ENCODE measurements at places on chromosomes 2 and 18.

GRCh38 chr18:25518716-25519053, 166.7 kb upstream of the ZNF521 start:
- DNase-seq, result no peak

GRCh38 chr2:16271231-16271896, 331.0 kb downstream of the MYCN start:
- DNase-seq, result no peak

DNA sequence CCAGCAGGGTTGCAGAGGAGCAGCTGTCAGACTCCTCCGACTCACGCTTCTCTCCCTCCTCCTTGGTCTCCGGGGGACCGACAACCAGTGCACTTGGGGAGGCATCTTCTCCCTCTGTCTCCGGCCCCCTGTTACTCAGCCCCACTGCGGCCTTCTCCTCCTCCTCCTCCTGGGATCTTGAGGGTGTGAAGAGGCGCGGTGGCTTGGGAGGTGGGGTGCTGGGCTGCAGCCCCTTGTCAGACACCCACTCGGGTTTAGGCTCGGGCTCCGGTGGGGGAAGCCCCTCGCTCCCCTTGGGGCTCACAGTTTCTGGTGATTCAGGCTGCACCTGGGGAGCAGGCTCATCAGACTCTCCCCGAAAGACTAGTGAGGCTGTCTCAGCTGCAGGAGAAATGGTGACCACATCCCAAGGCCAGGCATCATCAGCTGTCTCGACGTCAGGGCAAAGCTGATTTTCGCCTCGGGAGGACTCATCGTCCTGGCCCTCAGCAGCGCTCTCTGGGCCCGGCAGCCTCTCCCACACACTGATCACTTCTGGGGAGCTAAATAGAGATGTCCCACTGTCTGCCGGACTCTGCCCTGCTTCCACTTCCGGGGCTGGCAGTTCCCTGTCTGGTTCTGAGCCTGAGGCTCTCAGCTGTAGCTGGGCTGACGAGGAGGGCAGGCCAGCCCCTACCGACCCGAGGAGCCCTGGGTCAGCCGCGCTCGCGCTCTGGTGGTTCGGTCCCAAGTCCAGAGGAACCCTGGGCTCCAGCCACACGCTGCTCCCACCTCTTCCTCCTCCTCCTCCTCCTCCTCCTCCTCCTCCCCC, 9.0 kb upstream of the SFXN5 start:
- DNase-seq, result no peak

DNA sequence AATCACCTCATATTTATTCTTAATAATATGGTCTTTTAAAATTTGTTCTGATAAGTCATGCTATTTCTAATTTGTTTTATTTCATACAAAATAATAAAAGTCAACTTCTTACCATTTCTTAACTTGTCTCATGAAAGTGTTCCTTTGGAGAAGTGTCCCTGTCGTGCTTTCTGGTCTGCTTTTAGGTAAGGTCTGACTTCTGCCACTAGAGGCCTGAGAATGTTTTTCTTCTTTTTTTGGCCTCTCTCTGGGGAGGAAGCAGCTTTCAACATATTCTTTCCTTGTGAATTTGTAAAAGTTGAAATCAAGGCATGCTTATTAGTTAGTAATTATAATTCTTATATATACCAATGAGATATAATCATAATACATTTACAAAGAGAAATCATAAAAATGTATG, 39.4 kb downstream of the MAP2 start:
- DNase-seq, result no peak

- DNase-seq, result no peak
Measured at GRCh38 chr2:101048756-101049155, 46.7 kb downstream of the RPL31 start.

GRCh38 chr18:63697097-63697660, 5.6 kb upstream of the SERPINB11 start:
- DNase-seq, result no peak

DNA sequence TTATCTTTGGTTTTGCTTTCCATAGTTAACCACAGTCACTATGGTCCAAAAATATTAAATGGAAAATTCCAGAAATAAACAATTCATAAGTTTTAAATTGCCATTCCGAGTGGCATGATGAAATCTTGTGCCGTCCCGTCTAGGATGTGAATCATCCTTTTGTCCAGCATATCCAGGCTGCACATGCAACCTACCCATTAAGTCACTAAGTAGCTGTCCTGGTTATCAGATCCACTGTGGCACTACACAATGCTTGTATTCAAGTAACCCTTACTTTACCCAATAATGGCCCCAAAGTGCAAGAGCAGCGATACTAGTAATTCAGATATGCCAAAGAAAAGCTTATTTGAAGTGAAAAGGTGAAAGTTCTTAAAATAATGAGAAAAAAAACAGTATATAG, 10.7 kb downstream of the USP34 start:
- no peak for DNase-seq

DNA sequence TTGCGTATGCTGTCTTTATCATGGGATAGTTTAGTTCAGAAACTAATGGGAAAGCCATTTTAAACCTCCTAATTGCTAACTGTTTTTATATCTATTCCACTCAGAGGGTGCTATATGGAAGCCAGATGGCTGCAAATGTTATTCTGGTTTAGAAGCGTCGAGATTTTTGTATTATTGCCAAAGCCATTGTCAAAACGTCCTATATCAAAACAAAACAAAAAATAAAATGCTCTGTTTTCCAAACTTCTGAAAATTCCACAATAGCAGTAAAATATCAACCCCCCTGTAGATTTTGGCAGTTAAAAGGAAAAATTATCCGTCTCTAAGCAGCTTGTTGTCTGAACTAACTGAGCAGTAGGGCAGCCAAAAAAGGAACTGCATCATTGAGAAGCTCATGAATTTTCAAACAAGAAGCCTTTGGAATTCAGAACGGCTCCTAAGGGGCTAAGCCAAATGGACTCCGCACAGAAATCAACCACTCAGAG, 195.4 kb upstream of the CWC22 start:
- DNase-seq, result no peak

GRCh38 chr2:6788614-6789013, 77.1 kb downstream of the CMPK2 start:
- no peak for DNase-seq

DNA sequence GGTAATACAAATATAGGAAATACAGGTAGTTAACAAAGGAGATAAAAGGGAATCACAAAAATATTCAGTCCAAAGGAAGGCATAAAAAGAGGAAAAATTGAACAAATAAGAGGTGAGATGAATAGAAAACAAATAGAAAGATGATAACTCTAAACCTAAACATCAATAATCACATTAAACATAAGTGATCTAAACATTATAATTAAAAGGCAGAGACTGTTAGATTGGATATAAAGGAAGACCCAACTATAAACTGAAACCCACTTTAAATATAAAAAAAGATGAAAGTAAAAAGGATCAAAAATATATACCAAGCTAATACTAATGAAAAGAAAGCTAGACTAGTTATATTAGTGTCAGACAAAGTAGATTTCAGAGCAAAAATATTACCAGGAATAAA, 152.3 kb downstream of the ZBTB7C start:
- DNase-seq, result no peak

- DNase-seq, result no peak
Measured at GRCh38 chr2:158095912-158096311, 5.8 kb upstream of the UPP2 start.

DNA sequence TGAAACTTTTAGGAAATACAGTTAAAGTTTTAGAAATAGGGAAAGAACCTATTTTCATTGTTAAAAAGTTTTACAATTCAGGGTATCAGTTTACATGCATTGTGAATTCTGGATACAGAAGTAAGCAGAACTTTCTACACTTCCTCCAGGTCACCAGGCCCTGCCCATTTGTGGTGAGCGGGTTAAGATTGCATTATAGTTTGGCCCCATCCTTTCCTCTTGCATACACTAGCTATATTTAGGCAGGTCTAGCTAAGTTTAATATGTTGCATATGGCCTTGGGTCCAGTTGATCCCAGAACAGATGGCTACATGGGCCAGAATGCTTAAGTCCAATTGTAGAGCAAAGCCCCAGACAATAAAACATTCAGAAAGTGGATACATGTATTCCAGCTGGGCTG, 4.8 kb downstream of the VWA3B start:
- peak; percentile 20 for DNase-seq

GRCh38 chr2:65781756-65782155, 349.4 kb upstream of the SPRED2 start:
- no peak for DNase-seq

DNA sequence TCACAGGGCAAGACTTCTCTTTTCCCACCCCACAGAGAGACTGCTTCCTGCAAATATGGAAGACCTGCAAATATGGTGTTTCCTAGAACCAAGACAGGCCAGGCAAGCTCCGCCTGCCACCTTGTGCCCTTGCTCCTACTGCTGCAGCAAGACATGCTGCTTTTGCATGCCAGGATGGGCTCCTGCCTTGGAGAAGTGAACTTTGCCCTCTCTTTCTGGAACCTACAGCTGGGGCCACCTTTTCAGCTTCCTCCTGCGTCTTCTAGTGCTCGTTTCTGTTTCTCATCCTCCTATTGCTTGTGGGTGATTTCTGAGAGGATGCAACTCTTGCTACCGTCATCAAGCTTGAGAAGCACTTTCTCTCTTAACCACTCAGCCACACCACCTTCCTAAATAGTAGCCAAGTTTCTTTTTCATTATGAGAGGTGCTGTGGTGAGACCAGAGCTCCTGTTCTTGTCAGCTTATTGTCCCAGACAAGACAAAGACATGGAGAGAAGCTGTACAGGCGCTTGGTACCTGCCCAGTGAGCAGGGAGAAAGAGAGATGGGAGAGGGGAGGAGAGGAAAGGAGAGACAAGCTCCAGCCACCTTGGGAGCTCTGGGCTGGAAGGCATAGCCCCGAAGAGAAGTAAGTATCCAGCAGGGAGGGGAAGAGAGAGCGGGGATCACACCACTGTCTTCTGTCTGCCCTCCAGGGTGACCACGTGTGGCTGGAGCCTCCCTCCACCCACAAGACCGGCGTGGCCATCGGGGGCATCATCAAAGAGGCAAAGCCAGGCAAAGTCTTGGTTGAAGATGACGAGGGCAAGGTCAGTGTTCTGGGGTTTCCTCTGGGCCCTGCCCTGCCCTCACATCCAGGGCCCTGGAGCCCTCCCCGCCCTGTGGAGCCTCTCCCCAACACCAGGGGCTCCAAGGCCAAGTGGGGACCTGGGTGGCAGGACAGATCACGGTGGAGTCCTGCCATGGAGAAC, 28.3 kb downstream of the MYO7B start:
- no peak for DNase-seq

- peak; percentile 88 for DNase-seq
Measured at GRCh38 chr2:70964596-70965386, 13.6 kb upstream of the ANKRD53 start.

GRCh38 chr2:43387092-43388062, 161.0 kb upstream of the ZFP36L2 start:
- DNase-seq, result no peak

GRCh38 chr2:62603154-62603712, 97.2 kb upstream of the TMEM17 start:
- DNase-seq, result no peak

DNA sequence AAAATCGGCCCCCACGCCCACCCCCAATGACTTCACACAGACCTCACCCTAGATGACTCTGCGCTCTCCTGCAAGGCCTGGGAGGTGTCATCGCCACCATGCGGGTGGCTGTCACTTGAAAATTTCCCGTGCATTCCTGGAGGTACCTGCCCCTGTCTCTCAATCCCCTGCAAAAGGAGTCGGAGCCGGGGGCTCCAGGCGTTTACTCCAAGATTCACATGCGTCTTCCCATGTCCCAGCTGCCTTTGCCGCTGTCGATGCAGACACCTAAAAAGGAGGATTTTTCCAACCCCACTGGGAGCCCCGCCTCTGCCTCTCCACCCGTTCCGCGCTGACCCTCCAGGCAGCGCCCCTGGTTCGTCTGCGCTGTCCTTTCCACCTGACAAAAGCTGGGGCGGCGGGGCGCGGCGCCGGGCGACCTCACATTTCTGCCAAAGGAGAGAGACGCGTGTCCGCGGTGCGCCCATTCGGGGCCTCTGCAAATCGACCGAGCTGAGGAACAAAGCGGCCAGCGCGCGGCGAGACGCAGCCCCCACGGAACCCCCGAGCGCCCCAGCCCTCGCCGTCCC, 667 bp downstream of the REEP1 start:
- peak; percentile 23 for DNase-seq

DNA sequence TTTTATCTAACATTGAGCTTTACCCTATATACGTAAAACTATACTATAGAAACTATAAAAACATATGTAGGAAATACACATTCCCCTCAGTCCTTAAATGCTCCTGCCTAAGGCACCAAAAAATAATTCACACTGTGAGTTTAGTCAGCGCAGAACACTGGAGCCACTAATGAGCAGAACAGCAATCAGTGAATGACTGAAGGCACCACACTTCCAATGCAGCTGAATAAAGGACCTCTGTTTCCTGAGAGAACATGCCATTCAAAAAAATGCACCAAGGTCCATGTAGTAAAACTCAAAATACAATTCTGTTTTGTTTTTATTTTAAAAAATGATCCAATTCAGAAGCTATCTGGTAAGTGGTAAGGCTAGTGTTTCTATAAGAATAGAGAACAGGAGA, 1280.6 kb upstream of the NRXN1 start:
- no peak for DNase-seq

DNA sequence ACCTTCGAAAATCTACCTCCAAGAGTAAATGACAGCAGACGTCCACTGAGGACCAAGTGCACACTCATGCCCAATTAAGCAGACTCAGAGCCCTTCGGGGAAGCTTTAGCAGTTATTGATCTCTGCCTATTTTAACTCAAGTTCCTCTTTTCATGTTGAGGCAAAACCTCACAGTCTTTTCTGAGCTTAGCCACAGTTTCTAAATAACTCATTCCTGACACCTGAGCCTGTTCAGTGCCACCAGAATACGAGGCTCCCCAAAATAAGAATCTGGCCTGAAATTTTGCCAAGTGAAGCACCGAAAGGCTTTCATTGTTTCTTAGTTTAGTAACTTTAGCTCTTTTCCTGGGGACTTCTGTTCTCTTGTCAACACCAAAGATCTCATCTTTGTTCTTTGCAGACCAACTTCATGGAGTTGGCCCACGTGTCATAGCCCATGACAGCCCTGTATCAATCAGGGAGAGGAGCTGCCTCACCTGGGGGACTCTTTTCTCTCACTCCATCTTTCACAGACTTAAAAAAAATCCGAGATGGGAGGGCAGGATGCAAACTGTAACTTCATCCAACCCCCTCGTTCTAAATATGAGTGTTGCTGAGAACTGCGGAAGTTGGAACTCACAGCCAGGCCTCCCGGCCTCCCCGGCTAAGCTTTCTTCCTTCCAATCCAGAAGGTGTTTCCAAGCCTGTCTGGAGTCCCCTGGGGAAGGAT, 22.2 kb downstream of the INPP5D start:
- DNase-seq, result no peak

- no peak for DNase-seq
Measured at GRCh38 chr2:49988276-49988675, 834.0 kb upstream of the FSHR start.

DNA sequence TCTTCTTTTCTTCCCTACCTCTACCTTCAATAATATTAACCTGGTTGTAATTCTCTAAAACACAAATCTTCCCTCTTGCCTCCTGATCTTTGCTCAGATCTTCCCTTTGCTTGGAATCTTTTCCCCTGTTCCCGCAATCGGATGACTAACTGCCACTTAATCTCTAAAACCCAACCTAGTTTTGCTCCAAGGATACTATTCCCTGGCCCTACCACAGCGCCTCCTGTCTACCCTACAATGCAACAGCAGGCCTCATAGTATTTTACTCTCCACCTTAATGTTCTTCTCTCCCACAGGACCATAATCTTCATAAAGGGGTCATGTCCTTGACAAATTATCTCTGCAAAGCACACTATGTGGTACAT, 246.8 kb upstream of the TNP1 start:
- DNase-seq, result no peak
